MV-4-11 (cell line): ENCODE measurements at places on chromosomes 6 and 20.

GRCh38 chr6:126531840-126532239 is 191.9 kb downstream of the CENPW start:
- no peak for DNase-seq

- no peak for DNase-seq
These were observed 98.6 kb downstream of the KCNQ5 start for GRCh38 chr6:72720464-72720863.

DNA sequence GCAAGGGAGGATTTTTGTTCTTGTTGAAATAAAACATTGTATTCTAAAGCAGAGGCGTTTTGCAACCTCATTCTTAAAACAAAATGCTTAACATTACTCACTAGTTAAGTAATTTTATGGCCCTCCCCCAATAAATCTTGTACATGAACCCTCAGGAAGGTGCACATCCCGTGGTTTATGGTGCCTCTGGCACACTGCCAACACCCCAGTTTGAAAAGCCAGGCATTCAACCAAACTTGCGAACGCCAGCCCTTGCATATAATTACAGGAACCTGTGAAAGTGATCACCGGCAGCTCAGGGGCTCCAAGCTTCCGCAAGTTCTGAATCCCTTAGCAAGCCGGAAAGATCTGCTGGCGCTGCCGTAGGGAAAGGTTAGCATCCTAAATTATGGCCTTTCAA is 1109.0 kb upstream of the FLRT3 start:
- no peak for DNase-seq

GRCh38 chr6:167567142-167568033 is 242.5 kb downstream of the TTLL2 start:
- no peak for DNase-seq

DNA sequence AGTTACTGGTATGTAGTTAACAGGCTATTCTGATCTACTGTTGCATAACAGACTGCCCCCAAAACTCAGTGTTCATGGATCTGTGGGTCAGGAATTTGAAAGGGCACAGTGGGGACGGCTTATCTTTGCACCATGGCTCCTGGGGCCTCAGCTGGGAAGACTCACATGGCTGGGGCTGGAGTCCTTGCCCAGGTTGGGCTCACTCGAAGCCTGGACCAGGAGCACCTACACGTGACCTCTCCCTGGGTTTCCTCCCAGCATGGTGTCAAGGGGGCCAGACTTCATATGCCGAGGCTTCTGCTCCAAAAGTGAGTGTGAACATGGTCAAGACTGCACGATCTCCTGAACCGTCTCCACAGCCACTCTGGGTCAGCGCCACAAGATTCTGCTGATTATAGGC is 11.7 kb downstream of the SYNDIG1 start:
- DNase-seq = no peak

- no peak for DNase-seq
These were observed 463.7 kb downstream of the CDC5L start for GRCh38 chr6:44851176-44851575.

GRCh38 chr20:45317826-45318225 is 9.7 kb upstream of the MATN4 start:
- no peak for DNase-seq

DNA sequence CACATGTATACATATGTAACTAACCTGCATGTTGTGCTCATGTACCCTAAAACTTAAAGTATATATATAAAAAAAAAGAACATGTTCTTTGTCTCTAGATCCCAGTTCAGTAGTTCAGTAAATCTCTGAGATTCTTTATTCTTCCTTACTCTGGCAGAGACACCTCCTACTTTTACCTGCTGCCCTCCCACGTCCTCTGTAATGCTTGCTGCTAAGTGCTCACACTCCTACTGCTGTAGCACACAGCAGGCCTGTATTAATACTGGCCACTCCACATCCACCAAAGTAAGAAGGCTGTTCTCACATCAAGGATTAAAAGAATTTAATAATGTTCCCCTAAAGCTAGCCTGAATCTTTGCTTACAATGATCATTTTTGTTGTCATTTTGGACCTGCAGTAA is 648.4 kb upstream of the EYS start:
- no peak for DNase-seq

DNA sequence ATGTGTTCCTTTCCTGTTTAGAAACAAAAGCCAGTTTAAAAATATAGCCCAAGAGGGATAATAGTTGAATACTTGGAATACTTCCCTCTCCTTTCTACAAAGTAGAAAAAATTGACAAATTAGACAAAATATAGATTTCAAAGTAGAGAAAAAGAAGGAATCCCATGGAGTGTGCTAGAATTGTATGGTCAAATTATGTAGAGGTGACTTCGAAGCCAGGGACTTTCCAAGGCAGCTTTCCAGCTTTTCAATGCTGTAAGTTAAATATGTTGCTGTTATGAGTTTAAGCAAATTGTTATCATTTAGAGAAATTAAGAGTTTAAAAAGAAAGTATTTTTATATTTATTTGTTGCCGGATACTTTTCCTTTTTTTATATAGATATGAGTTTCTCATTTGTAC is 415.5 kb upstream of the OPRM1 start:
- no peak for DNase-seq

DNA sequence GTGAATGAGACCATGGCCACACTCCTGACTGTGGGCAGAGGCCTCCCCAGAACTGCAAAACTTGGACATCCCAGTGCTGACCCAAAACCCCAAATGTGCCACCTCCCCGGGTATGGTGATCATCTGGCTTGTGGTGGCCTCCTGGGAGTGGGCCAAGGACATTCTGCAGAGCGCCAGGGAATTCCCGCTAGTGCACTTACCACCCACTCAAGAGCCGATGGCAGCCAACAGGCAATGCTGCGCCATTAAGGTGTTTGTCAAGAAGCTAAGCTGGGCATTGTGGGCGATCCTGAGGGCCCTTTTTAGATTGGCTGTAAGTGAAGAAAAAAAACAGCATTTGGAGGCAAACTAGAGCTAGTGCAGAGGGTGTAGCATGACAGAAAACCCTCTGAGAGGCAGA is 9.4 kb downstream of the MMP24 start:
- no peak for DNase-seq

GRCh38 chr6:95227351-95227750 is 350.0 kb upstream of the MANEA start:
- DNase-seq = no peak

DNA sequence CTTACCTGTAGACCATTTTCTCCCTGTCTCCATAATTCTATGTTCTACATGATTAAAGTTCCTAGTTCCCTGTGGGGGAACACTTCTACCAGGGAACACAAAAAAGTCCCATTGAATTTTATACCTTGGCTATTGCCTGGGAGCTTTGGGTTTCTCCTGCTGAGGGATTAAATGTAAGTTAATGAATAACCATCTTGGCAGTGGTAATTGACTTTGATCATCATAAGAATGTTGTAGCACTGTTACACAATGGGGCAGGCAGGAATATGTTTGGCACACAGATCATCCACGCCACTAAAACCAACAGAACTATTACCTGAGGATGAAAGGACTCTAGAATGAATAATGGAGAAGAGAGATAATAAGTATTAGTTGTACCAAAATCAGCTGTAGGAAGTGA is 1106.2 kb upstream of the GJE1 start:
- DNase-seq = no peak

DNA sequence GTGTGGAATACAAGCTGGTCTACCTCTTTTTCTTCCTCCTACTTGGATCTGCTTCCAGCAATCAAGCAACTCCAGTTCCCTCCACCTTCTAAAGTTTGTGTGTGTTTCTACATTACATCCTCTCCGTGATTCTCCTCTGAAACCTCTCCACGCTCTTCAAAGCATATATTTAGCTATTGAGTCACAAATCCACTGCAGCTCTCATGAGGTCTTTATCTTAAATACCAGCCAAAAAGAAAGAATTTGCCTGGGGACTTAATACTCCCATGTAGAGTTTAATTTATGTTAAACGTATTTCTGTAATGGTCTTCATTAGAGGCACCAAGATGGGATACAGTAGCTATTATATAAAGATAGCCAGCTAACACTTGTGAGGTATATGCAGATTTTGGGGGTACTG is 78.7 kb downstream of the FOXC1 start:
- DNase-seq = no peak

GRCh38 chr6:111474771-111475170 is 8.2 kb downstream of the REV3L start:
- no peak for DNase-seq

- DNase-seq = no peak
These were observed 180.9 kb downstream of the KIF16B start for GRCh38 chr20:16392346-16392745.

- DNase-seq = no peak
These were observed 58.5 kb upstream of the SLC22A16 start for GRCh38 chr6:110534731-110535492.

DNA sequence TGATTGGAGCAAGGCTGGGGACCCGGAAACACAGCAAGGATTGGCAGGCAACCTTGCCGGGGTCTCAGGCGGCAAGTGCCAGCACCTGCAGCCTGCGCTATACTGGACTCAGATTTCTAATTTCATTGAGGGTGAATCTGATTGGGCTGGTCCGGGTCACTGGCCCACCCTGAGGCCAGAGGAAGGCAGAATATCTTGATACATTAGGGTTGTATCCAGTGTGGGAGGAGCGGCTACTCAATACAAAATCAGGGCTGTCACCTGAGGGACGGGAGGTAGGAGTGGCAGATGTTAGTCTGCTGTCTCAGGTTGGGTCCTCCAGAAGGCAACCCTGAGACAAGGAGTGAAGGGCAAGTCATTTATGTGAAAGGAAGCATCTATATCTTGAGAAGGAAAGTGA is 40.7 kb downstream of the BFSP1 start:
- no peak for DNase-seq

DNA sequence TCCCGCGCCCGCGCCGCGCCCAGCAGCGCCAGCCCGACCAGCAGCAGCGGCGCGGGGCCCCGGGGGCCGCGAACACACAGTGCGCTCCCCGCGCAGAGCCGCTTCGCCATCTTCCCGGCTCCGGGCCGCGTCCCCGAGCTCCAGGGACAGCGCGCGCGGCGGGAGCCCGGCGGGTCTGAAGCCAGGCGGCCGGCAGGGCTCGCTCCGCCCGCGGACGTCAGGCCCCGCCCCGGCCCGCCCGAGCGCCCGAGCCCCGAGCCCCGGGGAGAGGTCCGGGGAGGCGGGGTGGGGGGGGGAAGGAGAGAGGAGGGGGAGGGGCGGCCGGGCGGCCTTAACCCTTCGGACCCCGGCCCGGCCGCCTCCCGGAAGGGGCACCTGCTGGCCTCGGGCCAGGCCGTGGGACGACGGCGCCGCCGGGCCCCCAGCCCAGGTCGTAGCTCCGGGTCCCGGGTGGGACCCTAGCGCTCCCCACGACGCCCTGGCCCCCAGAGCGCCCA is at the start of gene LAMA5:
LAMA5 (minus strand) TSS at position 177 of the 497 bp plus-strand sequence; CDS start at position 110, 67 bp downstream.
- no peak for DNase-seq

DNA sequence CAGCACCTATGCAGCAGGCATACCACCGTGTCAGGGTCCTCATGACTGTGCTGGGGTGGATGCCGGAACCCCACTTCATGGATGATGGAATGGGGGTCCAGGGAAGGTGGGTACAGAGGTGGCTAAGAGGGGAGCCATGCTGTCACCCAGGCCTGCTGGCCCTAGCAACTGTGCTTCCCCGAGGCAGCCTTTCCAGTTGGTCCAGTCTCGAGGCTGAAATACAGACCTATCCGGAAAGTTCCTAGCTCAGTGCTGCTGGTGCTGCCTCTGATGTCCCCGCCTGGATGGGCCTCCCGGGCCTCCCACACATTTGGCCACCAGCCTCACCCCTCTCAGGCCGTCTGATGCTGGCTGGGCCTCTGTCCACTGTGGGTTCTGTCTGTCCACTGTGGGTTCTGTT is 17.4 kb downstream of the SIRPA start:
- no peak for DNase-seq

- DNase-seq = no peak
These were observed 33.5 kb upstream of the GCLC start for GRCh38 chr6:53578371-53578770.

DNA sequence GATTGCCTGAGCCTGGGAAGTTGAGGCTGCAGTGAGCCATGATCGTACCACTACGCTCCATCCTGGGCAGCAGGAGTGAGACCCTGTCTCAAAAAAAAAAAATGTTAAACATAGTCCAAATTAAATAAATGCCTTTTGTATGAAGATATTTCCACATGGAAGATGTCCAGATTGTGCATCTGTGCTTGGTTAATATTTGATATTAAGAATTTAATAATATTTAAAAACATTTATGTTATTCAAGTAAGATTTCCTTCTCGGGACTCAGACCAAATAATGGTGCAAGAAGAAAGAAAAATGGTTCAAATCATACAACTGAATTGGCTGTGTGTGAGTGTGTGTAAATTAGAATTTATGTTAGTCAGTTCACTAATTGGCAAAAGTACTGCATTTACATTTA is 202.5 kb downstream of the TBC1D7 start:
- DNase-seq = no peak

DNA sequence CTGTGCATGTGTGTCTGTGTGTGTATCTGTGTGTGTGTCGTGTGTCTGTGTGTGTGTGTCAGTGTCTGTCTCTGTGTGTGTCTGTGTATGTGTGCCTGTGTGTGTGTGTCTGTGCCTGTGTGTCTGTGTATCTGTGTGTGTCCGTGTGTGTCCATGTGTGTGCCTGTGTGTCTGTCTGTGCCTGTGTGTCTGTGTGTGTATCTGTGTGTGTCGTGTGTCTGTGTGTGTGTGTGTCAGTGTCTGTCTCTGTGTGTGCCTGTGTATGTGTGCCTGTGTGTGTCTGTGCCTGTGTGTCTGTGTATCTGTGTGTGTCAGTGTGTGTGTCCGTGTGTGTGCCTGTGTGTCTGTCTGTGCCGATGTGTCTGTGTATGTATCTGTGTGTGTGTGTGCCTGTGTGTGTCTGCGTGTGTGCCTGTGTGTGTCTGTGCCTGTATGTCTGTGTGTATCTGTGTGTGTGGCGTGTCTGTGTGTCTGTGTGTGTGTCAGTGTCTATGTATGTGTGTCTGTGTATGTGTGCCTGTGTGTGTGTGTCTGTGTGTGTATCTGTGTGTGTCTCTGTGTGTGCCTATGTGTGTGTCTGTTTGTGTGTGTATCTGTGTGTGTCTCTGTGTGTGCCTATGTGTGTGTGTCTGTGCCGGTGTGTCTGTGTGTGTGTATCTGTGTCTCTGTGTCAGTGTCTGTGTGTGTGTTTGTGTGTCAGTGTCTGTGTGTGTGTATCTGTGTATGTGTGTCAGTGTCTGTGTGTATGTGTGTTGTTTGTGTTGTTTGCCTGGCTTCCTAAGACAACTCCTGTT is 11.6 kb downstream of the SNPH start:
- DNase-seq = no peak

- peak; percentile 12 for DNase-seq
These were observed 83.3 kb downstream of the DCDC2 start for GRCh38 chr6:24274441-24275083.

- DNase-seq = peak; percentile 64
These were observed 24.7 kb downstream of the FNDC1 start for GRCh38 chr6:159193923-159194322.

- no peak for DNase-seq
These were observed 62.5 kb upstream of the AFDN start for GRCh38 chr6:167764215-167764614.

GRCh38 chr6:21078497-21078896 is 515.1 kb upstream of the SOX4 start:
- DNase-seq = no peak

- no peak for DNase-seq
These were observed 40.4 kb downstream of the KIF25 start for GRCh38 chr6:168037856-168038255.
